ENCODE measurements at places on chromosomes 6 and 20.
A peak's percentile ranks its signal among the peaks of the same experiment; 100 is the strongest.

DNA sequence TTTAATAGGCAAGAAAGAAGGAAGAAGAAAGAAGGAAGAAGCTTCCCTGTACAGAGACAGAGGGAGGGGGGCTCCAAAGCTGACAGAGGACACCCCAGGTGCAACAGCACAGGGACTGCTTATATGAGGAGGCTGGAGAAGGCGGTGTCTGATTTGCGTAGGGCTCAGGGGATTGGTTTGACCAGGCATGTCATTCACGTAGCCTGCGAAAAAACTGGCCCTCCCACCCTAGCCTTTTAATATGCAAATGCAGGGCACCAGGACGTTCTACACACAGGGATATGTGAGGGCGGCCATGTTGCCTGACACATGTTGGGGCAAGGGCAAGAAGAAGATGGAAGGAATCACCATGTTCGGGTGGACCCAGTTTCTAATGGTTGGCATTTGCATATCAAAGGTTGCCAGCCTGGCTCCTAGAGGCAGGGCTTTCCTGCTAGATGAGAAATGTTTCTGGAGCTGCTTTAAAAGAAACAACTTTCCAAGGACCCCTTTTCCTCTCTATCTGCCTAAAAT, 305.4 kb upstream of the CDYL start:
- DNase-seq: no peak

DNA sequence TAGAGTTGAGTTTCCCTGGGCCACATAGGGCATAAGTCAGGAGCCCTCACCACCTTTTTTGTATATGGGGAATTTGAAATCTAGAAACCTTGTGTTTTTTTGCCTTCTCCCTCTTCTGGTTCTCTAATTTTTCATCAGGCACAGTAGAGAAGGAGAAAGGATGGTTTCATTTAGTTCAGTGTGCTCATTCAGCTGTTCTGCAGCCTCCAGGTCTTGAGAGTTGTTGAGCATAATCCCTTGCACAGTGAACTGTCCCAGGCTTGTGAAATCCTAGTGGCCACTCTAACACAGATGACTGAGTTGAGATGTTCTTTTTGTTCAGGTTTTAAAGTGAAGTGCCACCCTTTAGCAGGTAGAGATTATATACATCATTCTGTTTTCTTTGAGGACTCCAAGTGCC, 183.5 kb downstream of the CDKAL1 start:
- no peak for DNase-seq

DNA sequence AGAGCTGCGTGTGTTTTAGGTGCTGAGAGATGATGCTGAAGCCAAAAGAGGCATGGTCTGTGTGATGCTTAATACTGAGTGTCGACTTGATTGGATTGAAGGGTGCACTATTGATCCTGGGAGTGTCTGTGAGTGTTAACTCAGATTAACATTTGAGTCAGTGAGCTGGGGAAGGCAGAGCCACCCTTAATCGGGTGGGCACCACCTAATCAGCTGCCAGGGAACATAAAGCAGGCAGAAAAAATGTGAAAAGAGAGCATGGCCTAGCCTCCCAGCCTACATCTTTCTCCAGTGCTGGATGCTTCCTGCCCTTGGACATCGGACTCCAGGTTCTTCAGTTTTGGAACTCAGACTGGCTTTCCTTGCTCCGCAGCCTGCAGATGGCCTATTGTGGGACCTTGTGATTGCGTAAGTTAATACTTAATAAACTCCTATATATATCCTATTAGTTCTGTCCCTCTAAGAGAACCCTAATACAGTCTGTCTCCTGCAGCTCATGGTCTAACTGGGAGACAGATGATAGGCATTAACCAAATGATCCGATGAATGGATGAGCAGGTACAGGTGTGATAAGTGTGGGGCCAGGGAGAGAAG, 91.6 kb downstream of the TFAP2C start:
- DNase-seq: no peak

DNA sequence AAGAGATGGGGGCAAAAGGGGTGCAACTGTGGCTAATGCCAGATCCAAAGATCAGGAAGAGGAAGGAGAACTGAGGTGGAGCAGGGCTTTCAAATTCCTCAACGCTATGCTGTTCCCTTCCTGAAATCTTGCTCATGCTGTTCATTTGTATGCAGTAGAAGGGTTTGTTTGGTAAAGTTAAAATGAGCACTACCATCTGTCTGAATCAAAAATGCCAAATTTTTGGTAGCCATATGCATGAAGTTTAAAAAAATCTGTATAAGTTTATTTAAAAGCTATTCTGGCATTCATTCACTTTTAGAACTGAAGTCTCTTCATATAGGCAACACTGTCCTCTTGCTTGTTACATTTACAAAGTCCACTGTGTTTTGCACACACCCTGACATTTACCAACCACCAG, 82.2 kb downstream of the FAM229B start:
- DNase-seq: no peak

GRCh38 chr6:140401761-140402160, 1027.3 kb upstream of the CITED2 start:
- peak; percentile 38 for DNase-seq

DNA sequence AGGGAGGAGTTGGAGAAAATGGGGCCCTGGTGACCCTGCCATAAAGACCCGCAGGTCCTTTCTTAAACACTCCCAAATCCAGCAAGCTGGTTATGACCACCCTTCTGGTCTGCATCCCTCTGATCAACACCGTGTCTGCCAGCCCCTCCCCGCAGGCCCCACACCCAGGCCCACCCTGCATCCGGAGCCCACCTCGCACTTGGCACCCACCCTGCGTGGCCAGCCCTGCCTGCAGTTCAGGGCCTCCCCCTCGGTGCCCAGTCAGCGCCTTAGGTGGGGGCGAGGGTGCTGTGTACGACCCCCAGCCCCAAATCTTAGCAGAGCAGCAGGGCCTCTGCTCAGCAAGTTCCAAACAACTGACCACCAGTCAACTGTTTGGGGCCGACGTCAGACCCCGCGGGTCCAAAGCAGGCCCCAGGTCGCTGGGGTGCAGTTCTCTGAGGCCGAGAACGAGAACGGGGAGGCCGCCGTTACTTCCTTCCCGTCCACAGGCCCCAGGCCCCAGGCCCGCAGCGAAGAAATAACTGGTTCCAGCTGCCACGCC, 1.2 kb downstream of the ACSS1 start:
- DNase-seq: no peak

- DNase-seq: peak; percentile 86
Observed at GRCh38 chr20:14288341-14289330, 48.8 kb downstream of the FLRT3 start.

- no peak for DNase-seq
Observed at GRCh38 chr6:48613231-48613949, 502.4 kb upstream of the PTCHD4 start.

GRCh38 chr20:25252230-25252651, 4.4 kb downstream of the PYGB start:
- no peak for DNase-seq

DNA sequence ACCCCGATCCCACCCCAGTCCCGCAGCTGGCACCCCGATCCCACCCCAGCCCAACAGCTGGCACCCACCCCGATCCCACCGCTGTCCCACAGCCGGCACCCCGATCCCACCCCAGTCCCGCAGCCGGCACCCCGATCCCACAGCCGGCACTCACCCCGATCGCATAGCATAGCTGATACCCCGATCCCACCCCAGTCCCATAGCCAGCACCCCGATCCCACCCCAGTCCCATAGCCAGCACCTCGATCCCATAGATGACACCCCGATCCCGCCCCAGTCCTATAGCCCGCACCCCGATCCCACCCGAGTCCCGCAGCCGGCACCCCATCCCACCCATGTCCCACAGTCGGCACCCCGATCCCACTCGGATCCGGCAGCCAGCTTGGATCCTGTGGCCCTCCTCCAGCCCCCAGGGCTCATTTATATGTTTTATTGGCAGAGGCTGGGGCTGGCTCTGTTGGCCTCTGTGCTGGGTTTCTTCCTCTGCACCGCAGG, 897 bp upstream of the GMEB2 start:
- no peak for DNase-seq

GRCh38 chr6:29294499-29294914, 7.0 kb upstream of the OR14J1 start:
- DNase-seq: peak; percentile 55

DNA sequence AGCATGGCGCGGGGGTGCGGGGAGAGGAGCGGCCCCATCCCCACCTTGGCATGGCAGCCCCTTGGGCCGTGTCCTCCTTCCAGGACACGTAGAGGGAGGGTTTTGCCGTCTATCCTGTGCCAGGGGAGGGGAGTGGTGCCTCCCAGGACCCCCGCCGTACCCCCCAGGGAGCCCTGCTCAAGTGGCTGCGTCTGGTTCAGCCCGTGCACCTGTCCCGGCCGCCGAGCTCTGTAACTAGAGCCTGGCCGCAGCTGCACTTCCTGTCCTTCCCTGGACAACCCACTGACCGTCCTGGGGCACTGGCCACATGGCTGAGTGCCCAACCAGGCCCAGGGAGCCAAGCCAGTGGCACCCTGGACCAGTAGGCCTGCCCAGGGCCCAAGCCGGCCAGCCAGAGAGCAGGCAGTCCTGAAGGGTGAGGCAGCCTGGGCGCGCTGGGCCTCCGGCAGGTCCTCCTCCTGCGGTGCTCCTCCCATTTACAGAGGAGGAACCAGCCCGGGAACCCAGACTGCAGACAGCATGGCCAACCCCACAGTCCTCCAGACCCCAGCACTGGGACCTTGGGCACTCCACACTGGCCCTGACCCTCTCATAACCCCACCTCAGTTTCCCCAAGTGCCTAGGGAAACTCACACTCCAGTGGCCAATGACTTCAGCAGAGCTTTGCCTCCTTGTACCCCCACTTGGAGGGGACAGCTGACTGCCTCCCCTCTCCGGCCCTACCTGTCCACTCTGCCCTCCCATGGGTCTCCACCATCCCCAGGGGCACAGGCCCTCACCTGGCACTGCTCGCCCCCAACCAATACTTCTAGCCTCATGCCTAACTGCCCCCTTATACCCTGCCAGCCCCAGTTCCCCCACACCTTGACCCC, 8.7 kb downstream of the LAMA5 start:
- no peak for DNase-seq

DNA sequence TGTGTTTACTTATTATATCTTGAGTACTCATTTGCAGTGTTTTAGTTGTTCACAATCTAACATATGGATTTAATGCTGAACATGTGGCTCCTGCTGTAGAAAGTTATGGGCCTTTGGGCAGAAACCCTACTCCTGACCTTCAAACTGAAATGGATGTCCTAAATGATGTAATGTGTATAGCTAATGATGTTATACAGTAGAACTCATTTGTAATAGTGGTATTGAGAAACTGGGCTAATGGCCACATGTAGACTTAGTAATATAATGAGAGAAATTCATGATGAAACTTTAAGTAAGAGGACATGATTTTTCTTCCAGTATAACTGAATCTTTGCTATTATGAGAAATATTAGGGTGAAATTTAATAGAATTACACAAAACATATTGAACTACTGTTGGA, 121.3 kb upstream of the PTPRK start:
- no peak for DNase-seq

DNA sequence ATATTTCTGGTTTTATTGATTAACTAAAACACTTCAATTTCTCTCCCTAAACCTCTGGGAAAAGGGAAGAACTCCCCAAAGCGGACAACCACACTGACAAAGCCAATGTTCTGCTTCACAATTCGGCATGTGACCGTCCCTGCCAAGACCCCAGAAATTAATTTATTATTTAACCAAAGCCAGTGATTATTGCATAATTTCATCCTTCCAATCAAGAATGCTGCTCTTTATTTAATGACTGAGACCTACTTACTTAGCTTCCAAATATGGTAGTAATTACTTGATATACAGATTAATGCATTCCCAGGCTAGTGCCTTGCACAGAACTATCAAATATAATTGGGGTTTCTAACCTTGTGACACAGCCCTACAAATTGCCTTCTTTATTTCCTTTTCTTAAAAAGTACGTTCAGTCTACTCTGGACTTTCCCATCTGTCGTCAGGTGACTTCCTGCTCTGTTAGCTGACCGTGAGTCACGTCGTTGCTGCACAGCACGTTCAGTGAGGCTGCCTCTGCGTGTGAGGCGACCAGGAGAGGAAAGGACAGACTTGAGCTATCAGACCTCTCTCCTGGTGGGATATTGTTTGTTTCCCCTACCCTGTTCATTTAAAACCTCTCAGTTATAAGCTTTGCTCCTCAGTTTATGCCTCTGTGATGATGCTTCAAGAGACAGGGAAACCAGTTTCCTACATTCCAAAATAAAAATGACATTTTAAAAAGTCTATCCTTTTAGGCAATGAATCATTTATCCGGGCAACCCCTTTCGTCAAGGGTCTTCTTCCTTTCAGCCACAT, 55.7 kb upstream of the TNFAIP3 start:
- peak; percentile 72 for DNase-seq

- no peak for DNase-seq
Observed at GRCh38 chr6:166757232-166758135, 130.4 kb upstream of the RPS6KA2 start.

DNA sequence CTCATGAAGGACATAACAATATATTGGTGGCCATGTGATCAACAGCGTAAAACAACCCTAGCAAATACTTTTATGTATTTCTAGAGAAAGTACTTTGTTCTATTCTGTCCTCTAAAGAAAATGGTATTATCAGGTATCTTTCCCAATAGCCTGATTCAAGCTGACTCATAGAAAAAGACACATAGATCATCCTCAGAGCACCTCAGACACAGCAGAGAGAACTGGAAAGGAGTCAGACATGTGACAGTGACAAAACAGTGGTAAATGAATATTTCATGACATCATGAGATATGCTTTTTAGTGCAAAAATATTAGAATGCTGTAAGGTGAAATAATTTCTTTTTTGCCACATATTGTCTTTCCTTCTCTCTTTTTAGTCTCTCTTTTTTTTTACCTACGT, 1355.0 kb upstream of the MAP3K7 start:
- peak; percentile 13 for DNase-seq

DNA sequence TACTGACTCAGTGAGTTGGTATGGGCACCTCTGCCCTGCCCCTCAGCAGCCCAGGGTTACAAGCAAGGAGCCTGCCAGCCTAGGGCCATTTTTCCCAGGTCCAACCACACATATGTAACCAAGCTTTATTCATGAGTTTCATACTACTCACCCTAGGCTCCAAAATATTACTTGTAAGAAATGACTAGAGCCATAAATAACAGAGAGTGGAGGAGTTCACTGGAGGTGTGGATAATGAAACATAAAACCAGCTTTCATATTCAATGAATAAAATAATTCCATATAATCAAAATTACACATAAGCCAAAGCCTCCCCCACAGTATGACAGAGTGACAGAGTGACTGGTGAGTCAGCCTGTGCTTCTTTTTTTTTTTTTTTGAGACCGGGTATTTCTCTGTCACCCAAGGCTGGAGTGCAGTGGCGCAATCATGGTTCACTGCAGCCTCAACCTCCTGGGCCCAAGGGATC, 229.8 kb upstream of the SASH1 start:
- no peak for DNase-seq

- no peak for DNase-seq
Observed at GRCh38 chr6:195861-196360, 96.4 kb upstream of the DUSP22 start.

GRCh38 chr6:6775074-6775473, 186.6 kb downstream of the LY86 start:
- DNase-seq: no peak

GRCh38 chr6:22401206-22401605, 104.4 kb upstream of the PRL start:
- DNase-seq: no peak

All from HS-5 (cell line).